Naive thymus-derived CD4-positive, alpha-beta T cell (primary cell): ENCODE measurements at places on chromosomes 7 and 10. TPM values are rescaled to one million over a fixed set of nuclear protein-coding genes. Genes with fewer than 3 reads are reported as not detected.

DNA sequence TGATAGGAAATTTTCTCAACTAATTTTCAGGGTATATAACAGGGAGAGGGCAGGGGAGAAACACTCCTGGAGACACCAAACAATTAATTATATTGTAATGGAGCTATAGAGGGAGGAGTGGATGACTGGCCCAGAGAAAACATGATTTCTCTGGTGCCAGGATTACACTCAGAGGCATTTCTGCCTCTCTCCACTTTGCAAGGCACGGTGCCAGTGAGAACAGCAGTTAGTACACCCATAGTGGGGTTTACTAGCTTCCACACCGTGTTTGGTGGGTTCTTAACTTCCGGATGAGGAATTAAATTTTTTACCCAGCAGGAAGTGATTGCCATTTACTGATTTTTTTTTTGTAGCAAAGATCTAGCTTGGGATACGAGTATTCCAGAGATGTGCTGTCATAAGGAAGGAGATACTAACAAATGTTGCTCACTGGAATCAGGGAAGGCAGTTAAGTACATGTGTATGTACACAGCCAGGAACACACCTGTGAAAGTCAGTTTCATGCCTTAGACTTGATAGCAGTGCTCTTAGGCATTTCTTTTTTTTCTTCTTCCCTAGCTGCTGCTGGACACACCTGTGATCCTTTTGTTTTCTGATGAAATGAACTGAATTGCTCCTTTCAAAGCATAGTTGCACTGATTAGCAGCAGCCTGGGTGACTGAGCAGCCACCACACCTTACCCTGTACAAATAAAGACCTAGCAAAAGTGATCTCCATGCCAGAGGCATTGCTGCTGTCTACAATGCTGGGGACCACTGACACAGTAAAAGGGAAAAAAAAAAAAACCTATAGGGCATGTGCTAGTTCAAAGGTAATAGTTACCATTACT, 58.1 kb downstream of the POLL start:
- no peaks in the 10 kb centered on the region for H3K27me3 ChIP-seq
- no peak for DNase-seq
- no peak overlapping the region for H3K27ac ChIP-seq
- no peaks in the 10 kb centered on the region for H3K4me1 ChIP-seq

DNA sequence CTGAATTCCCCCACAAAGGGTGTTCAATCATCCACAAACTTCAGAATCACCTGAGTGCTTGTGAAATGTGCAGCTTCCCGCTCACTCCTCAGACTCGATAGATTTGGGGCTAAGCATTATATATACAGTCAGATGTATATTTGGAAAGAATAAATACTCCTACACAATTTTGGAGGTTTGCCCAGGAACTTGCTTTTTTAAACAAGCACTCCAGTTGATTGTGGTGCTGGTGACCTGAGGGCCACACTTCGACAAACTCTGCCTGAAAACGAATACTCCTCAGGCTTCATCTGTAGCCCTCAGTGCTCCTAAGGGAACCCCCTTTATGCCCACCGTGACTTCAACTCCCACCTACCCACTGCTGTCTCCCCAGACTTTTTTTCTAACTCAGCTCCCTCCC, 211.6 kb downstream of the INHBA start:
- H3K36me3 ChIP-seq, result no peaks in the 10 kb centered on the region
- no peaks in the 10 kb centered on the region for H3K27me3 ChIP-seq
- no peak for DNase-seq
- H3K4me3 ChIP-seq, result no peak overlapping the region
- no peaks in the 10 kb centered on the region for H3K4me1 ChIP-seq
- H3K27ac ChIP-seq, result no peak overlapping the region

Gene TAS2R5
- total RNA-seq, result 1.0 and 1.2 TPM in 2 replicates

Gene GATA3
- 57.7 and 60.1 TPM in 2 replicates for total RNA-seq
